ENCODE measurements at places on chromosomes 12 and 14.
A peak's percentile ranks its signal among the peaks of the same experiment; 100 is the strongest.

DNA sequence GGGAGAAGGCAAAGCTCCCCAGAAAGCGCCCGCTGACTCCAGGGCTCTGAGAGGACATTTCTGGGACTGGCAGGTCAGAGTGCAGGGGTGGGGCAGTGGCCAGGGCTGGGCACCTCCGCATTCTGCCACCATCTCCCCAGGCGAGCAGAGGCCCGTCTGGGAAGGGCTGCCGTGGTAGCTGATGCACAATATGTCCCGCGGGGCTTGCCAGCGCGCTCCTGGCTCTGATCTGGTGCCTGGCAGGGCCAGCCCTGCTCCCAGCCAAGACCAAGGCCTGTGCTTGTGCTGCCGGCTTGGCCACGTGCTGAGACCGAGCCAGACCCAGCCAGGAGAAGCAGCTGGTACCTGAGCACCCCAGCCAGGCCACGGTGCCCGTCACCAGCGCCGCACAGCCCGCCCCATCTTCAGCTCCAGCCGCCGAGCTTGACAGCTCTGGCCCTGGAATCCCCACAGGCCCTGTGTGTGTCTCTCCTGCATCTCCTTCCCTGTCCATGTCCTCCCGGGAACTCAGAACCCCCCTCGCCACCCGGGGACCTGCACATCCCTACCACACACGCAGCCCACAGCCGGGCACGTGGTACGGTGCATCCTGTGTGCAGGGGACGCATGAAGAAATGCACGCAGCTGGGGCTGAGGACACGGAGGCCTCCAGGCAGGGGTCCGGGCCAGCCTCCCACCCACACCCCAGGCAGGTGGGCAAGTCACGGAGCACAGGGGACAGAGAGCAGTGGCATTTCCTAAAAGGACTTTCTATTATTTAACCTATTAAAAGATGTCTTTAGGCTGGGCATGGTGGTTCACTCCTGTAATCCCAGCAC is 68.6 kb upstream of the C14orf180 start:
- DNase-seq: peak; percentile 71

DNA sequence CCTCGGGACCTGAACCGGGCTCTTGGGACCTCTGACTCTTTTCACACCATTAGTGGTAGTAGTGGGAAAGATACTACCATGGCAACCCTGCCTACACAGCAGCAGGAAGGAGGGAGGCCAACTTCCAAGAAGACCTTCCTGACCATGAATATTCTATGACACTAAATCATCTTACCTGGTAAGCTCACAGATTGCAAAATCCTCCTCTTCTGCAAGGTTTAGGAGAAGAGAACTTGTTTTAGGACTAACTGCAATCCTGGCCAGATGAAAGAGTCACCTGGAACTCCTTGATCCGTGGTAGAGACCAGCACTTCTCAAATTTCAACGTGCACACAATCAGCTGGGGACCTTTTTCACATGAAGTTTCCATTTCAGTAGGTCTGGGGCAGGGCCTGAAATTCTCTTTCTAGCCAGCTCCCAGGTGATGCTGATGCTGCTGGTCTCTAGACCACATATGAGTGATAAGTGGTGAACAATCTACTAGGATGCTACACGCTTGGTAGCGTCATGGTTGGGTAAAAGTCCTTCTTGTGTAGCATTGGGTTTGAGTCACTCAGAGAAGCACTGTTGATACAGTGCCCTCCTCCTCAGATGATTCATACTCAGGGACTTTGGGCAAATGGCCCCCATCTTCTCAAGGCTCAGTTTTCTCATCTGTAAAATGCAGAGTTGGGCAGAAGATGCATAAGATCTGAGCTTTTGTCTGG is 35.6 kb upstream of the FICD start:
- no peak for DNase-seq

DNA sequence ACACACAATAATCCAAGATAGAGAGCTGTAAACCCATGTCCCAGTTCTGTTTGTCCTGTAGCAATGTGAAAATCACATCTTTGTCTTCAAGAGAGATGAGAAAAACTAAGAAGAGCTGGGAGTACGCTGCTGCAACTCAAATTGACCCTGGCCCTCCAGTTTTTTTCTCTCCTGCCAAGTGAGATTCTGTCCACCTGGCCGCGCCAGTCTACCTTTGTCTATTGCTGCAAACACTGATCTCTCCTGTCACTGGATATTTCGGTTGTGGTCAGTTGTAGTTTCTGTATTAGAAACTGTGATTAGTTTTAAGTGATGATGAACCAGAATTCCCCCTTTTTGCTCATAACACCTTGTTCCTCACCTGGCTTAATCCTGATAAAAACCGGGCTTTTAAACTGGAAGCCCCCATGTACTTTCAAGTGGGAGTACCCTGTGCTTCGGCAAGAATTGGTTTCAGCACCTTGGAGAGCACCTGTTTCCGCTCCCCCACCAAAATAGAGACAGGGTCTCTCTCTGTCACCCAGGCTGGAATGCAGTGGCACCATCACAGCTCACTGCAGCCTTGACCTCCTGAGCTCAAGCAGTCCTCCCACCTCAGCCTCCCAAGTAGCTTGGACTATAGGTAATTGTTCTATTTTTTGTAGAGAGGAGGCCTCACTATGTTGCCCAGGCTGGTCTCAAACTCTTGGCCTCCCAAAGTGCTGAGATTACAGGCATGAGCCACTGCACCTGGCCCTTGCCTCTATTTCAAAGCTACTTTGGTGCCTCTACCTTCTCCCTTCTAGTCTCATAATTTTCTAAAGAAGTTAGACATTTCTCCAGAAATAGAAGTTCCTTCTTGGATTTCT is 156.8 kb downstream of the PHETA1 start:
- no peak for DNase-seq

DNA sequence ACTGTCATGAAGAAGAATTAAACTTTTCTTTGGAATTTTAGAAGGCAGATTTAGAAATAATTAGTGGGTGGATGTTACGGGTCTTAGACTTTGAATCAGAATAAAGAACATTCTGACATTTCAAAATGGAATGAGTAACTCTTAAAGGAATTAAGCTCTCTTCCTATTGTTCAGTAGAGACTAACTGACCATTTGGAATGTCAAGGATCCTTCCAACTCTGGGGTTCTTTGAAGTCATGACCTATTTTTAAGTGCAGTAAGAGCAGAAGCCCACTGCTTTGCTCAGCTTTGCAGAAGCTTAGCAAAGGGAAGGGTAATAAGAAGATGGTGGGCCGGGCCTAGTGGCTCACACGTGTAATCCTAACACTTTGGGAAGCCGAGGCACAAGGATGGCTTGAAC is 4.0 kb downstream of the CHURC1 start:
- no peak for DNase-seq

DNA sequence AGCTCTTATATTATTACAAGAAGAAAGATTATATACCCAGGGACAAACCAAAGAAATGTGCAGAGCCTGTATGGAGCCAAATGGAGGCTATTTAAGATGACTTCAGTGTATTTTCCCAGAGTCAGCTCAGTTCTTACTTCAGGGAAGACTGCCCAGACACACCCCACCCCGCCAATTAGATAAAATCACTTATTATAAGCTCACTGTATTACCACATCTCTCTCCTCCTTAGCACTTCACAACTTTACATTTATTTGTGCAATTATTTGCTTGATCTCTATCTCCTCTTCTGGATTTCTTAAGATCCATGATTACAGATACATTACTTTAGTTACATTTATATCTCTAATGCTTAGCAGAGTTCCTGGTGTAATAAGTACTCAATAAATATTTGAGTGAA is 24.7 kb upstream of the WDR89 start:
- no peak for DNase-seq

DNA sequence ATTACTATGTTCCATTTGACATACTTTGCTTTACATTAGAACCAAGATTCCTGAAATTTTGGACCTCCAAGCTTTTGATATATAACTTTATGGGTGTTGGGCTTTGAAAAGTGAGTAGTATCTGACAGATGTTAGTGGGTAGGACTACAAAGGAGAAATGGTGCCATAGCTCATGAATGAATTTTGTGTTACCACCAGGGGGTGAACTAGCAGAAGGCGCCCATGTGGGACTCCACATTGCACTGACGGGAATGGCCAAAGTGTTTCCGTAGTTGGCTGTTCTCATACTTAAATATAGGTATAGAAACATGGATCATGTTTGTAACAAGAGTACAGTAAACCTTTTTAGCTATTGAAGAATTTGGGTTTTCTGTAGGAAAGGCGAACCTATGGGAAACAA is 337.5 kb downstream of the FLRT2 start:
- no peak for DNase-seq

- DNase-seq: no peak
Measured at GRCh38 chr14:101216366-101217079, 313.0 kb upstream of the RTL1 start.

DNA sequence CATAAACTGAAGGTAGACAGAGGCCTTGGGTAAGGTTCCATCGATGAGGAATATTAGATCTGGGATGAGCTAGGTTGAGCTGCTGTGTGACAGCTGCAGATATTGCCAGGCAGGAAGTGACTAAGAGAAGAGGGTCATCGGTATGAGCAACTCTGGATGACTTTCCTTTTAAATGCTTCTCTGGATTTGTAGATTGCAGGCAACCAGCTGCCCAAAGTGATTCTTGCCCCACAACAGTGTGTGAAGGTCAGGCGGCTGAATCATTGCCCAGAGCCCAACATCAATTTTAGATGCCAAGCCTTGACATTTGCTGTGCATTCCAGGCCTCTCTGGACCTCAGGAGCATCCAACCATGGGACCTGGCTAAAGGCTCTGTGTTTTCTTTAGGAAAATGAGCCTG is 255.9 kb downstream of the DPF3 start:
- DNase-seq: no peak
